ENCODE measurements at places on chromosomes 12 and 14. TPM values are rescaled to one million over a fixed set of nuclear protein-coding genes. Genes with fewer than 3 reads are reported as not detected.

The PRIMA1 gene
- not detected for total RNA-seq

The LRRC10 gene
- total RNA-seq: not detected

The FGF6 gene
- not detected for total RNA-seq

DNA sequence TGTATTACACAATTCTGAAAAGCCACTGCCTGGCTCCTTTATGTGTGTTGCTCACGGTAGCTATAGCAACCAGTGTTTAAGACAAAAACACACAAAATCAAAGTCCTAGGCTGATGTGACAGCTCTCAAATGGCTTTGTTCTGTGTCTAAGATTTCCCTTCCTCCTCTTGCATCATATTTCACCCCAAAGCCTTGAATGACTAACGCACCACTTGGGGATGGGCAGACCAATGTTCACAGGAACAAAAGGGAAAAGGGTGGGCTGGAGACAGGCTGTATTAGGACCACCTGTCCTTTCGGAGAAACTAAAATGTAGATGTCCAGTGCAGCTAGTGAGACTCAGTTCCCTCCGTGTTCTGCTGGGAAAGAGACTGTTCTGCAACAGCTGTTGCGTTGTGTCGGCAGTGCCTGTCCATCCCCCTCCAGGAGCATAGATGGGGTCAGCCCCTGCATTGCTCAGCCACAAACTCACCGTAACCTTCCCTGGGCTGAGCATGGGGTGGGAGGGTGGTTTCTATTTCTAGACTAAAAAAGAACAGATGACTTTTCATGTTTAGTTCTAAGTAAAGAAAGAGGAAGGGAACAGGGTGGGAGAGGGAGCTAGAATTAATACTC, 26.8 kb upstream of the DAAM1 start:
- peaks cover 9% of the 10 kb centered on the region for H3K27me3 ChIP-seq
- DNase-seq: peak; percentile 10
- H3K36me3 ChIP-seq: no peaks in the 10 kb centered on the region
- H3K4me3 ChIP-seq: no peak overlapping the region

GRCh38 chr12:118706437-118706836, 274.9 kb upstream of the SRRM4 start:
- no peaks in the 10 kb centered on the region for H3K27me3 ChIP-seq
- no peaks in the 10 kb centered on the region for H3K4me1 ChIP-seq
- H3K27ac ChIP-seq: no peak overlapping the region
- no peaks in the 10 kb centered on the region for H3K36me3 ChIP-seq
- no peak for DNase-seq

DNA sequence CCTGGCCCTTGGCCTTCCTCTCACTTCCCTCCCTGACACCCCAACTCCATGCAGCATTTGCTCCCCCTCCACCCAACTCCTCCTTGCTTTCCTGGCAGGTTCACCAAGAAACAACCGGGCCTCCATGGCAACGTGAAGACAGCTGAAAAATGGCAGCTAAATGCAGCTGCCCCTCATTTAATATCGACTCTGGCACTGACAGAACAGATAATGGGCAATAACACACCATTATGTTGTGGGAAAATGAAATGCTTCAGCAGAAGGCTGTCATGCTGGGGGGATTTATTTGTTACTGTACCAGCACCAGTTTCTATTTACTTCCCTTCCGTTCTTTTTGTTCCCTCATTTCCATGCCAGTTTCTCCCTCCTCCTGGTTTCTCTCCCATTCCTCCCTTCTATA, 440.8 kb downstream of the NRXN3 start:
- H3K4me3 ChIP-seq: no peak overlapping the region
- no peak for DNase-seq
- H3K4me1 ChIP-seq: peaks cover 3% of the 10 kb centered on the region
- peaks cover 6% of the 10 kb centered on the region for H3K27me3 ChIP-seq
- H3K36me3 ChIP-seq: no peaks in the 10 kb centered on the region

GRCh38 chr12:52063082-52063924, 6.5 kb upstream of the ATG101 start:
- H3K36me3 ChIP-seq: peaks cover 4% of the 10 kb centered on the region
- peaks cover 7% of the 10 kb centered on the region for H3K4me1 ChIP-seq
- H3K27me3 ChIP-seq: no peaks in the 10 kb centered on the region
- no peak overlapping the region for H3K4me3 ChIP-seq
- no peak for DNase-seq

DNA sequence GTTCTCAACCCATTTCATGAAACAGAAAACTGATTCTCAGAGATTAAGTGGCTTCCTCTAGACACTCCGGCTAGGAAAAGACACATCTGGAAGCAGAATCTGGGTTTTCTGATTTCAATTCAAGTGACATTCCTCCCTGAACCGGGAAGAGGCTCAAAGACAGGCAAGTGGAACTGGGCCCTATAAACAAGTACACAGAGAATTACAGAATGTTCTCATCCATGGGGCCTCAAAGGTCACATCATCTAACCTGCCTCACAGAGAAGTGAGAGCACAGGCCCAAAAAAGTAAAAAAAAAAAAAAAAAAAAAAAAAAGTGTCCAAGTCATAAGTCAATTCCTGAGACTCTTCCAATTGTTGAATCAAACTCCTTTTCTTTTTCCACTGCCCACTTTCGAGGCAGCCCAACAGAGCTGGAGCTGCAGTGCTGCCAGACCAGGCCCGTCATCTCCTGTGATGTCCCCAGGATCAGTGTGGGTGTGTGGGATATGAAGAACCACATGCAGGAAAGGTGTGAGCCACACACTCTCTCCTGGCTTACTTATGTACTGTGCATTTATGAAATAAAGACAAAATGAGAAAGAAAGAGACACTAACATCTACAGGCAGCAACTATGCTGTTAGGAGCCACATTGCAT, 2.8 kb upstream of the KRT1 start:
- no peak overlapping the region for H3K27ac ChIP-seq
- H3K27me3 ChIP-seq: peaks cover 6% of the 10 kb centered on the region

GRCh38 chr12:124507188-124508109, 60.0 kb downstream of the NCOR2 start:
- H3K27me3 ChIP-seq: no peaks in the 10 kb centered on the region
- no peak overlapping the region for H3K4me3 ChIP-seq
- no peak overlapping the region for H3K27ac ChIP-seq
- DNase-seq: no peak
- H3K36me3 ChIP-seq: no peaks in the 10 kb centered on the region

- no peak overlapping the region for H3K27ac ChIP-seq
- H3K4me1 ChIP-seq: peaks cover 11% of the 10 kb centered on the region
- H3K36me3 ChIP-seq: no peaks in the 10 kb centered on the region
- H3K4me3 ChIP-seq: no peak overlapping the region
- no peaks in the 10 kb centered on the region for H3K27me3 ChIP-seq
Measured at GRCh38 chr12:1093166-1093751, 102.2 kb downstream of the ERC1 start.

GRCh38 chr12:120865098-120865497, 39.1 kb downstream of the SPPL3 start:
- DNase-seq: peak; percentile 29
- H3K27me3 ChIP-seq: no peaks in the 10 kb centered on the region
- no peak overlapping the region for H3K27ac ChIP-seq
- H3K4me3 ChIP-seq: no peak overlapping the region

DNA sequence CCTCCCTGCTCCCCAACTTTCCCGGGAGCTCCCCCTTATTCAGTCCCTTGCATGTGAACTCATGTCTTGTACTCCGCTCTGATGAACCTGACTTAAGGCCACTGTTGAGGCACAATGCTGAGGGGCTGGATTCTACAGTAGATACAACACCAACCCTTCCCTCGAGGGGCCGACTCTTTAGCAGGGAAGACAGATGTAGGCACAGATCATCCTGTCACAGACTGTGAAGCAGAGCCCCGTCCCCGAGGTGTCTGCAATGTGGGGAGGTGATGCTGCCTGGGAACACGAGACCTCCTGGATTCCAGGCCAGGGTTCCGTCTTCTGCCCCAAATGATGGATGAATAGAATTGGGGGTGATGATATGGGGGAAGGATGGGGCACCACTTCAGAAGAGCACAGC, 175.1 kb downstream of the CHST11 start:
- H3K4me3 ChIP-seq: no peak overlapping the region
- H3K36me3 ChIP-seq: peaks cover 6% of the 10 kb centered on the region
- no peaks in the 10 kb centered on the region for H3K27me3 ChIP-seq
- H3K4me1 ChIP-seq: peaks cover 37% of the 10 kb centered on the region

DNA sequence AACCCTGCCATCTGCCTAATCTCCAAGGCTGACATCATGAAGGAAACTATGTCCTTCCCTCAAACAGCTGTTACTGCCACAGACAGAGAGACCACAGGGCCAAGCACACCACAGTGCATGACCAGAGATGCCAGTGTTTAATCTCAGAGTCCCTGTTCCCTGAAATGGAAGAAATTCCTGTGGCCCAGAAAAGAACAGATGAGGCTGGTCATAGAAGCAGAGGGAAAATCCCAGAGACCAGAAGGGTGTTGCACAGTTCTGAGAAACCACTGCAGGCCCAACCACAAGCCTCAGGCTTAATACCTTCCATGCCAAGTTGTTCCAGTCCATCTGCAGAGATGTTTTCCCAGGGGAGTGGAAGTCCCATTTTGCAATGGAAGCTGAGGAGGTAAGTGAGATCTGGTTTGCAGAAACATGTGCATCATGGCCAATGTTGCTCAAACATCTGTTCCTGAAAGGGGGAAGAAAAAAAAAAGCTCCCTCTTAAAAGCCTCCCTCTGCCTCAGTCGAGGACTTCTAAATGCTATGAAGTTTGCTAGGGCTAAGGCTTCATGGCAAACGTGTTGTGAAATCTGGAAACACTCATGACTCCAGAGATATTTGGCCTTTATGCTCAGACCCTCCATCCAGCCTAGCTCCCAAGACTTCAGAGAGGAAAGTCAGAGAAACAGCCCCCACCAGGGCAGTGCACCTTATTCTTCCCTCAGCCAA, 98.6 kb downstream of the SCARB1 start:
- no peak overlapping the region for H3K4me3 ChIP-seq
- H3K36me3 ChIP-seq: peaks cover 8% of the 10 kb centered on the region
- no peak for DNase-seq
- peaks cover 28% of the 10 kb centered on the region for H3K4me1 ChIP-seq
- peaks cover 11% of the 10 kb centered on the region for H3K27me3 ChIP-seq

GRCh38 chr14:95056476-95056875, 100.9 kb downstream of the DICER1 start:
- DNase-seq: no peak
- peaks cover 5% of the 10 kb centered on the region for H3K4me1 ChIP-seq
- no peak overlapping the region for H3K4me3 ChIP-seq
- H3K36me3 ChIP-seq: no peaks in the 10 kb centered on the region

- H3K27ac ChIP-seq: peak overlapping the region; percentile 42
- peak; percentile 20 for DNase-seq
- peaks cover 62% of the 10 kb centered on the region for H3K36me3 ChIP-seq
- H3K27me3 ChIP-seq: no peaks in the 10 kb centered on the region
- no peak overlapping the region for H3K4me3 ChIP-seq
- H3K4me1 ChIP-seq: peaks cover 21% of the 10 kb centered on the region
Measured at GRCh38 chr14:101991352-101991751, 27.0 kb downstream of the DYNC1H1 start.

GRCh38 chr12:24069532-24070395, 120.3 kb upstream of the SOX5 start:
- H3K4me1 ChIP-seq: no peaks in the 10 kb centered on the region
- DNase-seq: no peak
- H3K4me3 ChIP-seq: no peak overlapping the region
